ENCODE measurements at places on chromosomes 16 and 17.

DNA sequence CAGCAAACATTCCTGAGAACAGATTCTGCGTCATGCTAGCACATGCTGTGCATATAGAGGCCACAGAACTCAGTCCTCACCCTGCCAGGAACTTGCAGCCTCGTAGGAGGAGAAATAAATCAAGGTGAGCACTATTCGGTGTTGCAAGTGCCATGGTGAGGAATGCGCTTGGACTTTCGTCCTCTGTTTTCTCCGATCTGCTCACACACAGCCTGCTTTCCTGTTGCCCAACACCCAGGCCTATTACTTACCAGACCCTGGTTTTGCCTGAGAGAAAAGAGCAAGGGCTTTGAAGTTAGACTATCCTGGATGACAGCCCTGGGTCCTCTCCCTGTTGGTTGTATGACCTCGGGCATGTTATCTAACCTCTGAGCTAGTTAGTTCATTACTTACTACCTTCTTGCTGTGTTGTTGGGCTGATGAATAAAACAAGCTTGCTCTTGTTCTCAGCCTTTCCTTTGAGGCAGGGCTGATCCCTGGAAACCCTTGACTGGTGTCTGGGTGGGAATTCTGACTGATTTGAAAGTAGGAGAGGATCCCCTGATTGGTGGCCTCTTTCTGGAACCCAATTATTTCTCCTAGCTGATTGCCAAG is 2.9 kb downstream of the ACSF2 start:
- DNase-seq, result no peak

- no peak for DNase-seq
These were observed 648 bp upstream of the RBFOX1 start for GRCh38 chr16:7331997-7332396.

DNA sequence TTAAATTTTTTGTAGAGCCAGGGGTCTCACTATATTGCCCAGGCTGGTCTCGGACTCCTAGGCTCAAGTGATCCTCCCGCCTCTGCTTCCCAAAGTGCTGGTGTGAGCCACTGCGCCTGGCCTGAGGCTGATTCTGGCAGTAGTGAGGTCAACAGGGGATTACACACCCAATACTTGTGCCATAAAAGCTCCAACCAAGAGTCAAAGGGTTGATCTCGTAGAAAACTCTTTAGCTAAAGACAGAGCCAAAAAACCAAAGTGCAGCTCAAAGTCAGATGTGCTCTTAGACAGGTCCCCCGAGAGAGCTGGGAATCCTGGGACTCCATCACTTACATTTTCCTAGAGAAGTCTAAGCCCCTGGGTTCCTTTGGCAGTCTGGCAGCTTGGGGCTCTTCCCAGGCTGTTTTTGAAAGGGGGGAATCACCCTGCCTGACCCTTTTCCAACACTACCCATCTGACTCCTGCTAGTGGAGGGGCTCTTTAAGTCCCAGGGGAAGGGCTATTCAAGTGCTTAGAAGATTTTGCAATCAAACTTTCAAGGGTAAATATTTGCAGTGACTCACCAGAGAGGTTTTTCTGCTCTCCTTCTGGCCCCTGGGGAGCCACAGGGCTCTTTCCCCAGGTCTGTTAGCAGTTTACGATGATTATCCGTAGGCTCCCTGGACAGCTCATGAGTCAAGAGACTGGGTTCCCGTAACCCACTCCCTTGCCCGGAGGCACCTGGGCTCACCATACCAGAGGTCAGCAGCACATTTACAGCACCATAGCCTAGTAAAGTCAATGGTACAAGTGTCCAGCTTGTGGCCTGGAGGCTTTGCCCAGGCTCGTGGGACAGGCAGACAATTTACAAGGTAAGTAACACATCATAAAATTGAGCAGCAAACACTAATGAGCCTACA is 408.7 kb downstream of the SLC39A11 start:
- DNase-seq, result no peak

DNA sequence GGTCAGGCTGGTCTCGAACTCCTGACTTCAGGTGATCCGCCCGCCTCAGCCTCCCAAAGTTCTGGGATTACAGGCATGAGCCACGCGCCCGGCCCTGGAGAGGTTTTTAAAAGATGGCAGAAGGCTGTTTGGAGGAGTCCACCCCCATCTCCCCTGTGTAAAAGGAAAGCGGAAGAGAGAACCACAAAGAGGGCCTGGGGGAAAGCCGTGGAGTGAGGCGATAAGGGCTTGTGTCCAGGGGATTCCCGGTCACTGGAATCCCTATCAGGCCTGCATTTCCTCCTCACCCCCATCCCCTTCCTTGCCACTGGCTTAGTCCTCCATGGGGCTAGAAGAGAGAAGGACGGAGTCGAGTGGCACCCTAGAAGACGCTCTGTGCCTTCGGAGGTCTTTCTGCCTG is at the start of gene GP1BA:
Gene GP1BA, plus strand, starts transcription at position 315 of the 400 bp plus-strand sequence. CDS start 328 bp downstream, outside the sequence.
- no peak for DNase-seq

- no peak for DNase-seq
These were observed 18.1 kb downstream of the SLC13A5 start for GRCh38 chr17:6695051-6695450.

DNA sequence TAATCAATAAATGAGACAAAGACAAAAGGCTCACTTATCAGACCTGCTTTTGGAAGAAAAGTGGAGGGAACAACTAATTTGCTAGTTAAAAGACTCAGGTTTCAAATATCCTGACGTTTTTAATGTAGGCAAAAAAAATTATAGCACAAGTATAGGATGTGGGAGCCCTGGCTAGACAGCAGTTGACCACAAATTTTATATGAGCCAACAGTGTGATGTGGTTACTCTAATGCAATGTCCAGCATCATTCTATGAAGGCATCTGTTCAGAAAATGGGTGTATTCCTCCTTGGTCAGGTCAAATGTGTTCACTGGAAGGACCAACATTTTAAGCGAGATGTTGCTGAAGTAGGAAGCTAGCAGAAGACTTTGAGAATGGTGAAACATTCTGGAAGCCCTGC is 237.4 kb downstream of the MAP2K6 start:
- DNase-seq, result no peak

GRCh38 chr17:45410144-45411091 is 22.3 kb downstream of the ARHGAP27 start:
- DNase-seq, result peak; percentile 78

DNA sequence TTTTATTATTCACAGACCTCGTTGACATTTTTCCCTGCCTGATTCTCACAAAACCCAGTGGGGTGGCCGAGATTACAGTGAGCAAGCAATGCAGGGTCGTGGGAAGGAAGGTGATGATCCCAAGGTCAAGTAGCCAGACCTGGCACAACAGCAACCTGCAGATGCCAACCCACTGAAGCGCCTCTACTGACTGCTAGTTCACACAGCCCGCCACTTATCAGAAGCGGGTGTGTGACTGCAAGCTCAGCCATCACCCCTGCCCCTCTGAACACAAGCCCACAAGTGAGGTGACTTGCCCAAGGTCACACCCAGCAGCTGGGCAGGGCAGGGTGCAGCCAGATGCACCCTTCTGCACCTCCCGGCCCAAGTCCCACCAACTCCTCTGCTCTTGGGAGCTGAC is 7.1 kb downstream of the TFAP4 start:
- DNase-seq, result no peak

DNA sequence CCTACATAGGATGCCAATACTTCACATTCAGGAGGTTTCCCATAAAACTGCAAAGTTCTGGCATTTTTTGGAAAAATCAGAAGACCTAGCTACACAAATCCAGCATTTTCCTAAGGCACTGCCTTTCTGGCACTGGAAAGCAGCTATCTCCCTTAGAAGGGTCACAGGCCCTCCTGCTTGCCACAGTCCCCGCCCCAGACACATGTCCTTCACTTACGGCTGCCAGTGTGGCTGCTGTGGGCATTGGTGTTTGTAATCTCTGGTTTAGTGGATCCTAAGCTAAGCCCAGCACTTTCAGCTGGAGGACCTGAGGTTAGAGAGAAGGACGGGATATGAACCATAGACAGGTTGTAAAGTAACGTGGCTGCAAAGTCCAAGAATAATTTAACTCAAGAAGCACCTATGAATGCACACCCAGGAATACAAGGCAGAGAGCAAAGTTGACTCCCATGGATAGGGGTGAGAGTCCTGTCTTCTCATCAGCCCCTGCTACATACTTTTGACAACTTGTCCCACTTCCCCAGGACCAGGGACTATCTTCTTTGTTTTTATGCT is 100.0 kb downstream of the XYLT1 start:
- DNase-seq, result no peak

DNA sequence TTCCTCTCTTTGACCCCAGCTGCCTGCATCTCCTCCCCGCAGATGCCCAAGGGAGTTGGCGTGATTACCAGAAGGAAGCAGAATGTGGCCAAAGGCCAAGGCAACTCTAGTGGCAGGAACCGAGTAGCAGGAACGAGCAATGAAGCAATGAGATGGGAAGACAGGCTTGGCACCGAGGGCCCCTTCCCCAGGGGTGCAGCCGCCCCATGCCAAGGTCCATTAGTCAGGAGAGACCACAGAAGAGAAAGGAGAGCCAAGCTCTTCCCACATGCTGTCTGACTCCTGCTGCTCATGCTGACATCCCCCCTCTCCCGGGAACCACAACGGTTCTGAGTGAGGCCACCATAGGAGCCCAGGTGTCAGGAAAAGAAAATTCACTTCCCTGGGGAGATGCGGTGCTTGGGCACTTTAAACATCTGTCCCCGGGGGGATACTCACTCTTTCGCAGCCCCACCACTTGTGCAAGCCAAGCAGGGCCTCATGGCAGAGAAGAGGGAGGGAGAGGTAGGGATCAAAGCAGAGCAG is 67.4 kb downstream of the MYO18A start:
- no peak for DNase-seq

- no peak for DNase-seq
These were observed 413.1 kb upstream of the MON1B start for GRCh38 chr16:76777721-76778465.

DNA sequence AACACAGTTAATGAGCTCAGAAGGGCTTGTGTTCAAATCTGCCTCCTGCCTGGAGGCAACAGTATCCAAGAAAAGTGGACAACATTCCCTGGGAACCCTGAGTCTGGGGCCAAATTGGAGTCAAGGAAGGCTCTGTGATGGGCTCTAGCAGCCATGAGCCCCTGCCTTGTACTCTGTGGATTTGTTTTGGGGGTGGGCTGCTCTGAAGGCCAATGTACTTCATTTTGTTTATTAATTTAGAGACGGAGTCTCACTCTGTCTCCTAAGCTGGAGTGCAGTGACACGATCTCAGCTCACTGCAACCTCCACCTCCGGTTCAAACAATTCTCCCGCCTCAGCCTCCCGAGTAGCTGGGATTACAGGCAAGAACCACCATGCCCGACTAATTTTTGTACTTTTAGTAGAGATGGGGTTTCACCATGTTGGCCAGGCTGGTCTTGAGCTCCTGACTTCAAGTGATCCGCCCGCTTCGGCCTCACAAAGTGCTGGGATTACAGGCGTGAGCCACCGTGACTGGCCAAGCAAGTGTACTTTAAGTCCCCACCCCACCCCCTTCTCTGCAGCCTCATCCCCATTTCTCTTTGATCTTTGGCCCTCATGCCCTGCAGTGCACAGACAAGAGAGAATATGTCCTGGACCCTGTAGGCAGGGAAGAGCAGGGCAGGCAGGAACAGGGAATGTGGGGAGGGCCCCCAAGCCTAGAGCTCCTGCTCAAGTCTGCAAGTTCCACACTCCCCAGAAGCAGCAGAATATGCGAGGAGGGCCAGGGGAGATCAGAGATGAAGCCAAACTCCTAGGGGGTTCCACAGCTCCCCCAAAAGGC is 2.7 kb upstream of the GIP start:
- no peak for DNase-seq

DNA sequence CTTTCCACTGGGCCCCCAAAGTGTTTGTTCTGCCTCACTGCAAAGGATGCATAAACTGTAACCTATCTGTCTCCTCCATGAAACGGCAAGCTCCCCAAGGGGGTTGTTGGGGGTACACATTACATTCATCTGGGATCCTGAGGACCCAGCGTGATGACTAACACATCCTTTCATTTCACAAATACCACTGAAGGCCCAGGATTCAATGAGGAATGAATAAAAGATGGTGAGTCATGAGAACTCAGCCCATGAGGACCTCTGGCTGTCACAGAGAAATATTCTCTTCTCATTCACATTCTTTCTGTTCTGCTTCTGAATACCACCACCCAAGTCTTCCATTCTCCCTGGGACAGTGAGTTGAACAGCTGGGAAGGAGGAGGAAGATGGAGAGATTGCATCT is 149.8 kb downstream of the RBFOX3 start:
- DNase-seq, result no peak

DNA sequence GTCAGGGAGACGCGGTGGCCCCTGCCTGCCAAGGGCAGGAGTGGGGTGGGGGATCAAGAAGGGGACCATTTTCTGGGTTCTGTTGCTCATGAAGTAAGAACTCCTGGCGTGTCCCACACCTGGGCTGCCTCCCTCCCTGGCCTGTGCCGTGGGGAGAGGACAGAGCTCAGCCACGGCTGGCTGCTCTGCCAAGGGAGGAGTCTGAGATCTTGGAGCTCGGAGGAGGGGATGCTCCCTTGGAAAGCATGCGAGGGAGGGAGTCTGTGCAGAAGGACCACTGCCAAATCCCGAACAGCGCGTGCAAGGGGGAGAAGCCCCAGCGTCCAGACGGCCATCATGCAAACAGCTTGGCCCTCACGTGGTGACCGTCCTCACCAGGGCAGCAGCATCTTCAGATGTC is 64.2 kb upstream of the ZNF469 start:
- DNase-seq, result no peak

DNA sequence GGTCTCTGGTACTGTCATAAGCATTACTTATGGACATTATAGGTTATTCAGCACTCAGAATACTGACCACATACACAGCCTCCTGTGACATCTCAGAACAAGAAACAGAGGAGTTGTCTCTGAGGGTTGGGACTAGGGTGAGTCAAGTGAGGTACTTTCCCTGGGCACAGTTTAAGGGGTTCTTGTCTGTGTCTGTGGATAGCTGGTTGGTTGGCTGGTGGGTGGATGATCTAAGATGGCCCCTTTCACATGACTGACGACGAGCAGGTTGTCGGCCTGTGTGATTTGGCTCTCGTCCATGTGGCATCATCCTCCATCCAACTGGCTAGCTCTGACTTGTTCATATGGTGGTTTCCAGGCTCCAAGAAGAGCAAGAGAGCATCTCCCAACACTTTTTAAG is 163.9 kb downstream of the PRKCB start:
- no peak for DNase-seq

- DNase-seq, result no peak
These were observed 57.3 kb upstream of the BCO1 start for GRCh38 chr16:81181013-81181720.

GRCh38 chr17:82388223-82388921 is 16.8 kb downstream of the UTS2R start:
- no peak for DNase-seq

GRCh38 chr16:10812312-10813098 is 6.1 kb downstream of the TVP23A start:
- DNase-seq, result no peak

GRCh38 chr17:3610523-3610922 is 1.3 kb upstream of the TRPV1 start:
- no peak for DNase-seq

- DNase-seq, result no peak
These were observed 32.8 kb downstream of the DHX38 start for GRCh38 chr16:72126429-72126765.

DNA sequence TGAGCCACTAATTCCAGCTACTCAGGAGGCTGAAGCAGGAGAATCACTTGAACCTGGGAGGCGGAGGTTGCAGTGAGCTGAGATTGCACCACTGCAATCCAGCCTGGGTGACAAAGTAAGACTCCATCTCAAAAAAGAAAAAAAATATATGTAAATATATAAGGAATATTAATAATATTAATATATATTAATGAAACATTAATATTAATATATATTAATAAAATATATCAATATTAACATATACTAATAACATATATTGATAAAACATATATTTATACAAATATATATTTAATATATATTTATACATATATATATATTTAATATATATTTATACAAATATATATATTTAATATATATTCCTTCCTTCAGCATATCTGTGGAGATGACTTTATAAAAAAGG is 338.0 kb downstream of the NPIPA8 start:
- no peak for DNase-seq

- no peak for DNase-seq
These were observed 36.7 kb upstream of the SREBF1 start for GRCh38 chr17:17873450-17873991.

Measured in CD4-positive, alpha-beta T cell treated with Interleukin-6 for 4 hours (primary cell).